GM13977 (cell line): ENCODE measurements at places on chromosomes 12 and 14.
A peak's percentile ranks its signal among the peaks of the same experiment; 100 is the strongest.

- DNase-seq, result peak; percentile 42
These were observed 1.3 kb downstream of the SBNO1 start for GRCh38 chr12:123363390-123363739.

DNA sequence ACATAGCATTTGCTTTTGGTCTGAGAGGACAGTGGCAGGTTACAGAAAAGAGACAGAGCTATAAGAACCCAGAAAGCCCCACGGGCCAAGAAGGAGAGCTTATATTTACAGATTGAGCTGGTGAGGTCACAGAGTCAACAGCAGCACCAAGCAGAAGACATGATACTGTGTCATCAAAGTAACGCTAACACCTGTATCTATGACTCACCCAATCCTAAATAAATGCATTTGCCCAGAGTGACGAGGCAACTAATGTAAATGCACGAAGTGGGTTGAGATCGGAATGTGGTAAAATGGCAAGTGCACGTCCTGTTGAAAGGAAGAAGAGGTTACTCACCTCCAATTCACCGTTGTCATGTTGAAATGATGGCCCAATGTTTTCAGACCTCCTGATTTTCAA is 6.7 kb upstream of the CD163L1 start:
- DNase-seq, result no peak

GRCh38 chr14:104632781-104633180 is 28.2 kb upstream of the TMEM179 start:
- peak; percentile 16 for DNase-seq

DNA sequence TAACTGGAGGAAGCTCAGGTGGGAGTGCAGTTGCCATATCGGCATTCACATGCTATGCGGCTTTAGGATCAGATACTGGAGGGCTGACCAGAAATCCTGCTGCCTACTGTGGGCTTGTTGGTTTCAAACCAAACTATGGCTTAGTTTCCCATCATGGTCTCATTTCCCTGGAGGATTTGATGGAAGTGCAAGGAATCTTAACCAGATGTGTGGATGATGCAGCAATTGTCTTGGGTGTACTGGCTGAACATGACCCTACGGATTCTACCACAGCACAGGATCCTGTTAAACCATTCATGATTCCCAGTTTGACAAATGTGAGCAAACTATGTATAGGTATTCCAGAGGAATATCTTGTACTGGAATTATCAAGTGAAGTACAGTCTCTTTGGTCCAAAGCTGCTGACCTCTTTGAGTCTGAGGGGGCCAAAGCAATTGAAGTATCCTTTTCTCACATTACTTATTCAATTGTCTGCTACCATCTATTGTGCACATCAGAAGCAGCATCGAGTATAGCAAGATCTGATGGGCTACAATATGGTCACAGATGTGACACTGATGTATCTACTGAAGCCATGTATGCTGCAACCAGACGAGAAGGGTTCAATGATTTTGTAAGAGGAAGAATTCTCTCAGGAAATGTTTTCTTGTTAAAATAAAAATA is 42.9 kb downstream of the RALGAPA1 start:
- DNase-seq, result no peak

DNA sequence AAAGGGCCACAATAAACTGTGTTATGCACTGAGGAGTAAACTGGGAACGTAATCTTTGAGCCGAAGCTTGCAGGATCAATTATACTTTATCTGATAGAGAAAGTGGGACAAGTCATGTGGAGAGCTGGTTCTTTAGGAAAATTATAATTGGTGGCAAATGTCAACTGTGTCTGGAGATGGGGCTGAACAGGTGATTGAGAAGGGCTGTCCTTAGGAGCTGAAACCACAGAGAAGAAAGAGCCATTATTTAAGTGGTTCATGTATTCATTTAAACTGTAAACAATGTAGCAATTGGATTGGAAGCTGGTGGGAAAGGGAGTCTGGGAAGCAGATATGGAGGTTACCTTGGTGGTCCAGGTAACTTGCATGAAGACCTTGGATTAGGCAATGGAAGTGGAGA is 193.1 kb downstream of the NPAS3 start:
- DNase-seq, result no peak

GRCh38 chr12:5586201-5586600 is 154.3 kb downstream of the NTF3 start:
- no peak for DNase-seq

GRCh38 chr12:52317468-52318052 is 3.6 kb downstream of the KRT83 start:
- no peak for DNase-seq

DNA sequence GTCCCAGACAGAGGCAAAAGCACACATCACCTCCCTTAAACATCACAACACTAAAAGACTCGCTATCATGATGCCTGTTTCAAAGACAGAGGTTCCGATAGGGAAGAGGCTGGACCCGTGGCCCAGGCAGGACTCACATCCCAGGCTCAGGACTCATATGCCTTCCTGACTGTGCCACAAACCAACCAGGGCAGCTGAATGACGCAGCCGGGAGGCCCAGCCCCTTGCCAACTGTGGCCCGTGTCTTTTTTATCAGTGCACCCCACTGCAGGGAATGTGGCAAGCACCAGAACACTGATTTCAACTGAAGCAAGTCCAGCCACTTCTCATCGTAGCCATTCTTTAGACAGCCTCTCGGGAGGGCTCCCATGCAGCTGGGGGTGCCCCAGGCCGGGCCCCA is 132.3 kb downstream of the KSR2 start:
- DNase-seq, result no peak

DNA sequence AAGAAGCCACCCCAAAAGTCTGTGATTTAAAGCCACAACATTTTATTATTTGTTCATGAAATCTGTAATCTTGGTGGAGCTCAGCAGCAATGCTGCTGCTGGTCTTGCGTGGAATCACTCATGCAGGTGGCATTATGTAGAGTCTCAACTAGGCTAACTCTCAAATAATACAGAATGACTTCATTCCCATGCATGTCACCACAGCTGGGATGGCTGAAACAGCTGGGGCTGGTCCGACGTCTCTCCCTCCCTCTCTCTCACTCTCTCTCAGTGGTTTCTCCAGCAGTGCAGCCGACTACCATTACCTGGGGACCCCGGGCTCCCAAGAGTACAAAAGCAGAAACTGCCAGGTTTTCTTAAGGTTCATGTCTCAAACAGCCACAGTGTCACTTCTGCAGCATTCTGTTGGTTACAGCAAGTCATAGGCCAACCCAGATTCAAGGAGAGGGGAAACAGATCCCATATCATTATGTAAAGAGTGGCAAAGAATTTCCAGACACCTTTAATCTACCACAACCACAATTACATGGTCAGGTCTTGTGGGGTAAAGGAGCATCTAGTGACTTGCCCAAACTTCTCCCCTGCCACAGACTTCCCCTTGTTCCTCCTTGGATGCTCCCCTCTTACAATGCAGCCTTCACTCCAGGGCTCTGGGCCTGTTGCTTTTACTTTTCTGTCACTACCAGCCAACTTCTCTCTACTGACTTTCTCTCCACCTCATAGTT is 192.0 kb upstream of the HMGA2 start:
- no peak for DNase-seq

DNA sequence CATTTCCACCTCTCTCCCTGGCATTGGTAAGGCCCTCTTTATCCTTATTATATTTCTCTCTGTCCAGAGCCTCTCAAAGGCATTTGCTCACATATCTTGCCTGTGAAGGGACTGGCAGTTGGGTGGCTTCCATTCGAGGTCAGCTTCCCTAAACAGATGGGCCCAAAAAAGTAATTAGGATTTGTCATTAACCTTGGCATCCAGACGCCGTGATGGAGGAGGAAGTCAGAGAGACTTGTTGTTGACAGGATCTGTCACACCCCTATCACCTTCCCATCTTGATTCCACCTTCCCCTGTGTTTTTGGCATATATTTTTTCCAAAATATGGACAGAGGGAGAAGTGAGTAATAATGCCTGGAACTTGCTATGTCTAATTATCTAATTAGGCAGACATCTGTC is 54.0 kb upstream of the OAS1 start:
- DNase-seq, result no peak

GRCh38 chr14:67441256-67441655 is 29.3 kb upstream of the PLEK2 start:
- no peak for DNase-seq

DNA sequence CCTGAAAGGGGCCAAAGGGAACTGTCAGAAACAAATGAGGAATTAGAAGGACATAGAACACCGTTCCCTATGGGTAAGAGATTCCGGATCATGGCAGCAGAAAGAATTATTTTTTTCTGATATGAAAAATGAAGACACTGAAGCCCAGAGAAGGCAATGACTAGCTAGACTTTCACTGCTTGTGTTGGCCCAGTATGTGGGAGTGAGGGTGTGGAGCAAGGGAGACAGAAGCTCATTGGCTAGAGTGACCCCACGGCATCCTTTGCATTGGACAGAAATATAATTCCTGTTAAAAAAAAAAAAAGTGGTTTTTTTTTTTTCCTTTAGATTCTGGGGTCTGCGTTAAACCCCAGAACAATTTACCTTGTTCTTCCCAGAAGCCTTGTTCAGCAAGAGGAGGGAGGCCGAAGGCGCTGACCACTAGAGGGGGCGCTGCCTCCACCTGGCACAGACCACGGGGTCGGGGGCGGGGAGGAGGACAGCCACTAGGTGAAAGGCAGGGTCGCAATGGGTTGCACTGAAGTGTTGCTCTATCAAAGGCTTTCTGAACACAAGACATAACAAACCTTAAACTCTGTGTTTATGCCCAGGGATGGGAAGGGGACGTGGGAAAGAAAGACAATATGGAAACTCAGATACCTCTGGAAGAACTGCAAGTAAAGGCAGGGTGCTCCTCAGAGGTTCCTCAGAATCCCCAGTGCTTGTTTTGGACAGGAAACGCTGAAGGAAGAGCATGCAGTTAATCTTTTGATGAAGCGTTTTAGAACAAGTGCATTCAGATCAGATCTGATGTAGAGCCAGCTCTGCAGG is 156.8 kb downstream of the KCNA5 start:
- DNase-seq, result peak; percentile 50

DNA sequence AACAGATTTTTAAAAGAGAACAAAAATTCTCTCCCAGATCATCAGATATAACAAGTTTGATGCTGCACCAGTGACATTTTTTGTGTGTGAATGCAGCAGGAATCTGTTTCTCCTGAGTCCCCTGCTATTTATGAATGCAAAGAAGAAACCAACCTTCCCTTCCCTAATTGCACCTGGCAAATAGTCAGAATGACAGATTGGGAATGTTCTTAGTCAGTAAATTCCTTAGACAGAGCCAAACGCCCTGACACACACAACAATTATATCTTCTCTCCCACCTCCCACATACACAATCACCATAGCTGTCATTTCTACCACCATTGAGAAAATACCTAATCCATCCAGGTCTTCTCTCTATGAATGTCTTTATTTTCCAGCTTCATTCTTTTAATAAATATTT is 174.4 kb downstream of the ALG10B start:
- no peak for DNase-seq

DNA sequence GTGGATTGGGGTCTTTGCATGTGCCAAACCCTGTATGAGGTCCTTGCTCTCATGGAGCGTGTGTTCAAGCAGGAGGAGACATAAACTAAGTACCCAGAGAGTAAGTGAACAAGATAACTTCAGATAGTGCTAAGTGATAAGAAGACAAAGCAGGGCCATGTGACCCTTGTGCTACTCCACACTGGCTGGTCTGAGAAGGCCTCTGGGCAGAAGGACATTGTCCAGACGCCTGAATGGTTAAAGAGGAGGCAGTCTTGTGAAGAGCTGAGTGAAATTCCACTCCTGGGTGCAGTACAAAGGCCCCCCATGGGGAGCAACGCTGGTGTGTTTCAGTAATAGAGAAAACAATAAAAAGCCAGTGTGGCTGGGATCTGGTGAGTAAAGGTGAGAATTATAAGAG is 93.3 kb upstream of the RIC8B start:
- DNase-seq, result no peak

DNA sequence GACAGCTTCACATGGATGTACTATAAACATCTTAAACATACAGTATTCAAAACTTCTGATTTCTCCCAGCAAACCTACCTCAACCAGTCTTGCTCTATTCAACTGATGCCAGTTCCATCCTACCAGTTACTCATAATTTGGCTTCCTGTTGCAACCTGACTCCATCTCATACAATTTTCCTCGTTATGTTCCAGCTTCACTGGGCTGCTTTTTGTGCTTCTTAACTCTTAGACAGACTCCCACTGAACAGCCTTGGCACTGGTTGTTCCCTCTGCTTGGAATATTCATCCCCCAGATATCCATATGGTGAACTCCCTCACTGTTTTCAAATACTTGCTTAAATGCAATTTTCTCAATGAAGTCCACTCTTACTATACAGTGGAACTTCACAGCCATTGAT is 249.2 kb downstream of the AEBP2 start:
- DNase-seq, result no peak

DNA sequence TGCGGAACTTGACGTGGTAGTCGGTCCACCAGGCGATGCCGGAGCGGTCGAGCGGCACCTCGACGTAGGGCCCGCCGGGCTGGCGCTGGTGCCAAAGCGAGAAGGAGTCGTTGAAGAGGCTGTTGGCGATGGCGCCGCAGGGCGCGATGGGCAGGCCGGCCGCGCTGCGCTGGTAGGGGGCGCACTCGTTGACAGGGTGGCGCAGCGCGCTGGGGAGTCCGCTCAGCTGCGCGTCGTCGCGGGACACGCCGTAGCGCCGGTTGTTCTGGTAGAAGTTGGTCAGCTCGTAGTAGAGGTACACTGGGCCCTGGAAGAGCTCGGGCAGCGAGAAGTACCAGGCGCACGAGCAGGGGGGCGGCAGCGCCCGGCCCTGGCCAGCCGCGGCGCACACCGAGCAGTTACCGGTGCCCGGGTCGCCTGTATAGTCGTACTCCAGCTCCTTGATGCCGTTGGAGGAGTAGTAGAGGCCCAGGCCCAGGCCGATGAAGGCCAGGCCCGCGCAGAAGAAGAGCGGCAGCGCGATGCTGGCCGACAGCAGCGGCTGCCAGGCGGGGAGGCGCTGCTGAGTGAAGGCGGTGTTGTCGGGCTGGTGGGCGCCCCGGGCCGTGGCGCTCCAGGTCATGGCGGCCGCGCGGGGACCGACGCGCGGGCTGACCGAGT is 482 bp downstream of the TMEM30B start:
- DNase-seq, result peak; percentile 76

DNA sequence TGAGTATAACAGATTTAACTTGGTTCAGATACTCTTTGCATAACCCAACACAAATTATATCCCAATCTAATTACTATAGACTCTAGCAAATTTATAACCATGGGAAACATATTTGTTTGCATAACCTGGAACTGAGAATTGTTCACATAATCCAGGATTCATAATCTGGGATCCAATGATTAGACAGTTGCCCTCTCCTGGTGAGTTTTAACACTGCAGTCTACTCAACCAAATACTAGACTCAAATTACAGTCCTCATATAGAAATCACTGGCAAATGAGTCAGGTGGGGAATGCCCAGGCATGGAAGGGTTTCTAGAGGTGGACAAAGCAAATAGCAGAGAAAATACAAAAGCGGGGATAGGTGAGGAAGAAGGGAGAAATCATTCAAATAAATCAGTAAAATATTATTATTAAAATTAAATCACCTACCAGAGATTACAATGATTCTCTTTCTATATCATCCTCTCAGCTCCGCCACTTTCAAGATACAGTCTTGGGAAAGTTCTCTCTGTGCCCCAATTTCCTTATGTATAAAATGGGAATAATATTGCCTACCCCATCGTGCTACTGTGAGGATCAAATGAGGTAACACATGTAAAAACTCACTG is 9.4 kb downstream of the GCH1 start:
- DNase-seq, result peak; percentile 33

GRCh38 chr14:71319666-71320065 is 412.4 kb downstream of the PCNX1 start:
- DNase-seq, result peak; percentile 22

GRCh38 chr14:64400829-64401459 is 12.8 kb downstream of the MTHFD1 start:
- DNase-seq, result no peak
